ENCODE measurements at places on chromosomes 5 and 9.

GRCh38 chr5:902129-902916 is 9.6 kb downstream of the TRIP13 start:
- DNase-seq, result no peak

DNA sequence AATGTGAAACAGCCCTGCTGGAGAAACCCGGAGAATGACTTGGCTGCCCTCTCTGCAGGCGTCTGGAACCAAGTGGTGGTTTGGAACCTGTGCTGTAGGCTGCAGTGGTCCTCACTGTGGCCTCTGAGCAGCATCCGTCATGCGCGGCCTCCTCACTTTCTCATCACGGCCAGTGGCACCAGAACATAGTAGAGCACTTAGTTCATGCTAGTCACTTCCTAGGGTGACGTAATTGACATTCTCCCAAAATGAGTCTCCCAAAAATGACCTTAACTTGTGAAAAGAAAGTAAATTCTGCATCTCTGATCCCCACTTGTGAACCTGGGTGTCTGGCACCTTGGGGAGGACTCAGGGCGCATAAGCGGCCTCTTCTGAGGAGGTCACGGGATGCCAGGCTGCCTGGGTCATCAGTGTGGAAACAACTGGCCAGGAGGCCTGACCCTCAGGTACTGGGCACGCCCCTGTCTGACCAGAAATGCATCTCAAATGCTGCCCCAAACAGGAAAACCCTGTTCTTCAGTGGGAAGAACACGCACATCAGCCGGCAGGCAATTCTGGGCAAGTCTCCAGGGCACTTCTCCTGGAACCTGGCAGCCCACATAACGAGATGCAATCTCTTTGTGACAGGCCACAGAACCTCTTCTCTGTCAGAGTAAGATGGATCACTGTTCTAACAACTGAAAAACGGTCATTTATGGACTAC is 36.6 kb upstream of the SPTLC1 start:
- DNase-seq, result no peak

GRCh38 chr9:127353882-127354281 is 43.1 kb upstream of the SLC2A8 start:
- no peak for DNase-seq

GRCh38 chr5:93034621-93035590 is 546.1 kb downstream of the NR2F1-AS1 start:
- no peak for DNase-seq

- no peak for DNase-seq
Measured at GRCh38 chr9:117044241-117044640, 357.1 kb downstream of the TRIM32 start.

DNA sequence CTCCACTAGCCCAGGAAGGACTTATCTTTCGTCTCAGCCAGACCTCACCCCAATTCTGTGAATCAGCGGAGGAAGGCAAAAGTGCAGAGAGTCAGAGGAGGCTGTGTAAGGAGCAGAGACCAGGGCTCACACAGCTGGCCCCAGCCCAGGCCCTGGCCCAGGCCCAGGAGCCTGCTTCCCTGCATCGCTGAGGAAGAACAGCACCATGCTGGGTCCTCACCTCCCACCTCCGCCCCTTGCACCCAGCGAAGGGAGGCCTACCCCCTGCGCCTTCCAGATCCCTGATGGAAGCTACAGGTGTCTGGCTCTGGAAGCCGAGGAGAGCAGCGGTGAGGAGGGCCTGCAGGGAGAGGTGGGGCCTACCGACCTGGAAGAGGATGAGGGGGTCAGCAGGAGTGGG is 22.3 kb upstream of the SYNPO start:
- no peak for DNase-seq
